ENCODE measurements at places on chromosomes 12 and 14.

GRCh38 chr12:26700430-26700829 is 132.6 kb downstream of the ITPR2 start:
- DNase-seq: no peak

DNA sequence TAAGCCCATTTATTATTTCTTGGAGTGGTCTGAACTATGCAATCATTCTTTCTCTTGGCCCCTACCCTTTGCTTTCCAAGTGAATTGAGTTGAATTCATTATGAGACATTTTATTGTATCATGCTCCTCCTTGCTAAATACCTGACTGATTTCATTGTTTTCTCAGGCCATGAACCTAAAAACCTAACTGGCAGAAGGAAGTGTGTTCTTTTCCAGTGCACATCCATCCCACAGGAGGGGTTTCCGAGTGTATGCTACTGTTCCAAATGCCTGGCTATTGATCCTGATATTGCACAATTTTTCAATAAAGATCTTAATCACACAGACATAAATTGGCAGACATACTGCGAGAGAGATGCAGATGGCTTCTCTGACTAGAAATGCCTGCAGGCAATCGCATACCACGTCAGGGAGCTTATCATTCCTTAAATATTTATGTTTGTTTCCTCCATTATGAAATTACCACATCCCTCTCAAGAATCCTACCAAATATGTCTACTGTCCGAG is 162.2 kb upstream of the EGLN3 start:
- DNase-seq: peak; percentile 53

DNA sequence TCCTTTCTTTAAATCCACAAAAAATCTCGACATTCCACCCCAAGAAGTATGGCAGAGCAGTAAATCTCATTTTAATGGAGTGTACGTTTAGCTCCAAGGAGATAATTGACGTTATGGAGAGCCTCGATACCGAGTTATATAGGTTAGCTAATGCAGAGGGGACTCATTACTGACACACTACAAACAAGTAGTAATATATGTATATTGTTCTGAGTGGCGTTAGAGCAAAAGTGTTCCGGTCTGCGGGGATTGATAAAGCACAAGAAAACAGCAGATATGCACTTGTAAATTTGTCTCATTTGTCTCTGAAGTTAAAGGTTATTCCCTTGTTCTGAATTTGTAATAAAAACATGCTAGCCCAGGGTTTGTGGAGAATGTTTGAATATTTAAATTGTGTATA is 84.1 kb downstream of the BCL11B start:
- no peak for DNase-seq

DNA sequence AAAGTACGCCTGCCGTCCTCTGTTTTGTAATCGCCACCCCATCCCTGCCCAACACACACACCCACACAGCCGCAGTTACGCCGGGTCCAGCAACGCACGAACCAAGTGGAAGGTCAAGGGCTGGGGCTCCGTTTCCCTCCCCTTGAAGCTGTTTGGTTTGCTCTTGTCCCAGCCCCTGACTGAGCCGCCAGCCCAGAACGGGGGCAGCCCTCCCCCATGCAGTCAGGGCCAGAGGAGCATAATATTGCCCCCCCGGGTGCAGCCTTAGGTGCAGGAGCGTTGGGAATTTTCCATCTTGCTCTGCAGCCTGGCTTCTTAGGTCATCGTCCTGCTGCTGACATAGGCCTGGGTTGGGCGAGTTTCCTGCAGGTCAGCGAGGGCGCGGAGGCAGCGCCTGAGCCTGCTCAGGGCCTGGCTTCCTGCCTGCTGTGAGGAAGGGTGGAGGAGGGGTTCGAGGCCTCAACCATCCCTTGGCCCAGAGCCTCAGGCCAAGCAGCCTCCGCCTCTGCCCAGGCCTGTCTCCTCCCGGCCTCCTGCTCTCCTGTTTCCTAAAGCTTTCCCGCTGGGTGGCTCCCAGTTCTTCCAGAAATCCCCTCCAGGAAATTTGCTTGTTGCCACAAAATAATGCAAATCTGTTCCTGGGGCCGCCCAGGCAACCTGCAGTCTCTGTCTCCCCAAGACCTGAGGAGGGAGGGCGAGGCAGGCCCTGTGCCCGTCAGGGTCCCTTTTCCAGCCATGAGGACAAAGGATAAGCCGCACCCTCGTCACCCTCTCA is 44.5 kb downstream of the PSMA6 start:
- no peak for DNase-seq

DNA sequence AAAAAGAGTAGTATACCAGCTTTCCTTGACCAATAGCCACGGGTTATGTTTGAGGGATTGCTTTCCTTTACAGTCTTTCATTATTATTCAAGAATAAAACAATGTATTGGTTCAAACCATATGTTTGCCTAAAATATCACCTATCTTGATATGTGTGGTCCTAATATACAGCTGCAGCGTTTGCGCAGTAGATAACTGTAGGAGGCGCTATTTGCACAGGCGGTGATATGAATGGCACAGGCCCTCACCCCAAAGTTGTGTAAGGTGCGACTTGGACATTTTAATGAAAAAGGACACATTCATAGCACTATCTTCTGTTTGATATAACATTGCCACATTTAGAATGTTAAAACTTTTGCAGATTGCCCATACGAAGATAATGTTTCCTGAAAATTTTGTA is 298.4 kb downstream of the TRHDE start:
- DNase-seq: no peak

Measured in AG08395 (cell line).